ENCODE measurements at places on chromosomes 12 and 14.

DNA sequence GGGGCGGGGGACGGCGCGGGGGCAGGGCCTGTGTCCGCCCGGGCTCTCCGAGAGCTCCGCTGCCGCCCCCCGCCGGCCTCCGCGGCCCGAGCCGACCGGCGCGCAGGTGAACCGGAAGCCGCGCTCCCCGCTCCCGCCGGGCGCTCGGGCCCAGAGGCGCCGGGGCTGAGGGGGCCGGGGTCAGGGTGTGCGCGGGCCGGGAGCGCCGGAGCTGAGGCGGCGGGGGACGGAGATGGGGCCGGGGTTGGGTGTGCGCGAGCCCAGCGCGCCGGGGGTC is 431 bp downstream of the HIP1R start:
- no peak for DNase-seq

DNA sequence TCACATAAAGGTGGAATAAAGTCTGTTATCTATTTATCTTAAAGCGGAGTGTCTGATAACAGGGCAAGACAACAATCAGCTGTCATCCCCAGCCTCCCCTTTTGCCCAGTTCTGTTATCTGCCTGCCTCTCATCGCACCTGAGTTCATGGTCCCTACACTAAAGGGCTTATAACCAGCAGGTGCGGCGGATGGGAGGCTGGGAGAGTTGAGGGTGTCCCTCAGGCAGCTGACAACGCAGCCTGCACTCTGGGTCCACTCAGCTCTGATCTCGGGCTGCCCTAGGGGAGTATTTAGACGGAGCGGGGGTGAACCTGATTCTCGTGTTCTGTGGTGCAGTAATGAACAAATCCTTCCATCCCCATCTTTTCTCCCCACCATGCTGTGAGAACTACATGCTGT is 34.0 kb upstream of the JDP2 start:
- DNase-seq = no peak

- DNase-seq = no peak
Measured at GRCh38 chr14:80726211-80726610, 215.3 kb downstream of the CEP128 start.

DNA sequence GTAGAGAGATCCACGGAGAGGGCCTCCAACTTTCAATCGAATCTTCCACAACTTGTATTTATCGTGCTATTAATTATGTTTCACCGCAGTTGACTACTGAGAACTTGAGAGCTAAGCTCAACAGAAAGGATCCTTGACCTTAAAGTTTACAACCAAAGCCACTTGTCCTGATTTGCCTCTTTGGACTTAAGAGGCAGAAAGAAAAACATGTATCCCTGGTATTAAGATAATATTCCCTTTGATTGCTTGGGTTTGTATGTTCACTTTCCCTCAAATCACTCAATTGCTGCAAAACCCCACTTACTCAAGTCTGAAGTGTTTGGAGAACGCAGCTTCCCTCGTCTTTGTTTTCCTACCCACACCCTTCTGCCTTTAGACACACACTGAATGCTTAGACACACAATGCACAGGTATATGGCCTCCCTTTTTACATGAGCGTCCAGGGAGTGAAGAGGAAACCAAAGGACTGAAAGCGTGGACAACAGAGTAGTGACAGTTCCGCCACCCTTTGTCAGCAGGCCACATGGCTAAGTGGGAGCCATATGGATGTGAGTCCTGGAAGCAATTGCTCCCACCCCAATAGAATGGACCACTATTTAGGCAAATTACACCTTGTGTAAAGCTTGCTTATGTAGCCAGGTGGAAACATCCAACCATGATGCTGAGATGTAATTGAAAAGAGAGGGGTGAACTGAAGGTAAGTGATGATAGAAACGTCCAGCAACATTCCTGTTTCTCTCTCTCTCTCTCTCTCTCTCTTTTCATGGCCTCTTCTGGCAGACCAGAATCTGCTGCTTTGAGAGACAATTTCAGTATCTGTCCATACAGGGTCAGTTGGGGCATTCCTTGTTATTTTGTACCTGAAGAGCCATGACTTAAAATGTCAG is 1.4 kb upstream of the PKP2 start:
- DNase-seq = no peak

GRCh38 chr14:101584055-101584859 is 23.0 kb downstream of the DIO3 start:
- DNase-seq = no peak
